GM23338 (cell line): ENCODE measurements at places on chromosomes 1 and 21. TPM values are rescaled to one million over a fixed set of nuclear protein-coding genes. Genes with fewer than 3 reads are reported as not detected.
A peak's percentile ranks its signal among the peaks of the same experiment; 100 is the strongest.

GRCh38 chr1:37434292-37435225, 39.8 kb upstream of the ZC3H12A start:
- peak; percentile 84 for DNase-seq

DNA sequence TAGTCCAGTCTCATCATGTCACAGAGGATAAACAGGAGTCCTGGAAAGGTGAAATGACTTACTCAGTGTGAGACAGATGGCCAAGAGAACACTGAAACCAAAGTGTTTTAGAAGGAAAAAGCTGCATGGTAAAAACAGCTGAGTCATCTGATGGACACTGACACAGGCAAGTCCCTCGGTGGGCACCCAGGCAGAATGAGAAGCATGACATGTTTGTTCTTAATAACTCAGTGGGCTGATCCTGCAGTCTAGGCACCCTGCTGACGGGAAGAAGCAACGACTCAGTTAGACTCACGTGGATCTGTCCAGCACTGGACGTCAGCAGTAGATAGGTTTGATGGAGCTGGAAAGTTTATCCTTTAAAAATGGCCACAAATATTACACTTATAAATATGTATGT, 116.9 kb downstream of the RGS7 start:
- DNase-seq: no peak

- no peak for DNase-seq
Measured at GRCh38 chr1:151277249-151277648, 4.8 kb upstream of the ZNF687 start.

GRCh38 chr1:31855038-31855845, 39.4 kb upstream of the SPOCD1 start:
- DNase-seq: no peak

DNA sequence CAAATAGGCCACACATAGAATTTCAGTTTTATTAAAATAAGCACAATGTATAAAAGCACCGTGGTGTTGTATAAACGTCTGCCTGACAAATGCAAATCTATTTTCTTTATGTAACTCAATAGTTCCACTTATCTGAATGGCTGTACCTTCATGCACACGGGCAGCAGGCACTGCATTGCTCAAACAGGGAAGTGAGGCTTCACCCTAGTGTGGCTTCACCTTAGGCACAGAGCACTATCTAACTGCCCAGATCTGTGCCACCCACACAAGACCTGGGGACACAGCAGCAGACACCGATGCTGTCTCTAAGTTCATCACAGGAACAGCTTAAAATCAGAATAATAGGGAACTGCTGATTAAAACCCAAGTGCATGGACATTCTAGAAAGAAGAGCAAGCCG, 6.0 kb upstream of the KNCN start:
- DNase-seq: no peak

DNA sequence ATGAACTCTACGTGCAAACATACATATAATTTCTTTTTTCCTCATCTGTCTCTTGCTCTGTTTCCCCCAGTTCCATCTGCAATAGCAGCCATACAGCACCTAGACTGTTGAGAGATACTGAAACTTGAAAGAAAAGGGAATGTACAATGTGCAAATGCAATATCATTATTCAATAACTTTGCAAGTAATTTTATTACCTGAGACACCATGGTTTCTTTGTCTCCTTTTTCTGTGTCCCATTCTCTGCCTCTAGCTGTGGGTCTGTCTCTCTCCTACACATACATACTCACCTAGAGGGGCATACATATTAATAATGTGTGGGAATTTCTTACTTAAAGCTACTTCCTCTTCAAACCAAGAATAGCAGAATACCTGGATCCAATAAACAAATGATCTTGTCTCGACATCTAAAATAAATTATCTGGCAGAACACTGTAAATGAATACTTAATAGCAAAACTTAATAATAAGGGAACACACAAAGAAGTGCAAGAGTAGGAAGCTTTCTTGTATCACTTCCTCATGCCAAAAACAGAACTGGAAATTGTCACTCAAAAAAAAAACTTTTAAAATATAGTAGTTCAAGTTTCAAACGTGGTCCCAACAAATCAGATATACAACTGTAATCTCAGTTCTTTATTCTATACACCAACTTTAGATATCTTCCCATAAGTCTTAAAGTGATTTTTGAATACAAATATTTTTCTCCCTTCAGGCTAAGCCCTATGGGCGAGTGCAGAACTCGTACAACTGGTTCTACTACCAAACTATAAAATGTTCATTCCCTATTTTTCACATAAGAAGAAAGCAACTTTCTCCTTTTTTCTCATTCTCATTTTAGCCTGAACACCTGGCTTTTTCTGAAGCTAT, 194.6 kb downstream of the NRIP1 start:
- no peak for DNase-seq

GRCh38 chr1:61204528-61204927, 122.2 kb downstream of the NFIA start:
- no peak for DNase-seq

GRCh38 chr1:119613769-119614720, 34.0 kb downstream of the ZNF697 start:
- peak; percentile 96 for DNase-seq

The CD52 gene
- polyA plus RNA-seq: 7.3 and 9.6 TPM in 2 replicates

The BARHL2 gene
- not detected in 2 replicates for polyA plus RNA-seq

DNA sequence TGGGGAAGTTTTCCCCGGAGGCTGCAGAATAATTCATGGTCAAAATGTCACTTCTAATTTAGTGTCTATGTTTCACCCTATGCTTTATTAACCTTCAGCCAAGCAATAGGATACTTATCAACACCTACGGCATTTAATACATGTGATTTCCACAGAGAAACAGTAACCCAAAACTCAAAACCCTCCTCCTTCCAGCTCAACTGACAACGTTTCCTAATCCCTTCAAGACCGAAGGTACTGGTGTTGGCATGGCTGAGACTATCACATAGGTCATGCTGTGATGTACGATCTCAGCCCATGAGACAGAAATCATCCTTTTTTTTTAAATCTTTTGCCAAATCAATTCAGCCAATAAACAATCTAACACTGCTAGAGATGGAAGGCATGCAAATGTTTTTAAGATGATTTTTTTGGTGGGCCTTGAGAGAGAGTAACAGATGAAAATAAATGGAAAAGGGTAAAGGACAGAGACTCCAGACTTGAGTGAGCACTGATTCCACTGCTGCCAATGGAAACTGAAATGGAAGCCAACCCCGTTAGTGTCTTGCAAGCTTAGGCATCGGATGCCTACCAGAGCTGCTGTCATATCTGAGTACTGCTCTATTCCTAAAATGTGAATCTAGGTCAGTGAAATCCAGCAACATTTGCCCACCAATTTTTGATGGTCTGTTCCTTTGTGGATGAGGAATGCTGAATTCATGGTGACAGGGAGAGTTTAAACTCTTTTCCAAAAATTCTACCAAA, 63.4 kb upstream of the BCL10 start:
- DNase-seq: no peak

The RXFP4 gene
- polyA plus RNA-seq: 0.23 TPM in 1 of 2 replicates, not detected in the other

DNA sequence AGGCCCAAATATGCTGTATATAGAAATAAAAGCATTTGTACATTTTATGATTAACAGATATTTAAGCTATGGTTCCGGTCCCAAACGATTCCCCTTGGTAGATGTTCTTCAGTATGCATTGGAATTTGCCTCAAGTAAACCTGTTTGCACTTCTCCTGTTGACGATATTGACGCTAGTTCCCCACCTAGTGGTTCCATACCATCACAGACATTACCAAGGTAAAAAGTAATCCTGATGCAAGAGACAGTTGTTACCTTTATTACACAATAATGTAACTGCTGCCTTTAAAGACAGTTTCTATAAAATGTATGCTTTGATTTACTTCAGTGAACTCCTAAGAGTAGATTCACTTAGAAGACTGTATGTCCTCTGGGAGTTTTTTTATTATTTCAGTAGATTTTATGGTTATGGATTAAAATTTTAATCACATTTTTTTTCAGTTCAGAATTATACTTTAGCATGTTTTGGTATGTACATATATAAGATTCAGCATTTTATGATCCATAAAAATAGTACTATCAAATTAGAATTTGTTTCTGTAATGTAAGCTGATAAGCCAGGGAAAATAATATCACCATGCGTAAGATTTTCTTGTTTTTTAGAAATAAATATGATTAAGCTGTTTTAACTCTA, 96.5 kb downstream of the USP25 start:
- peak; percentile 81 for DNase-seq

- no peak for DNase-seq
Measured at GRCh38 chr1:187409341-187409740, 580.6 kb downstream of the PLA2G4A start.

DNA sequence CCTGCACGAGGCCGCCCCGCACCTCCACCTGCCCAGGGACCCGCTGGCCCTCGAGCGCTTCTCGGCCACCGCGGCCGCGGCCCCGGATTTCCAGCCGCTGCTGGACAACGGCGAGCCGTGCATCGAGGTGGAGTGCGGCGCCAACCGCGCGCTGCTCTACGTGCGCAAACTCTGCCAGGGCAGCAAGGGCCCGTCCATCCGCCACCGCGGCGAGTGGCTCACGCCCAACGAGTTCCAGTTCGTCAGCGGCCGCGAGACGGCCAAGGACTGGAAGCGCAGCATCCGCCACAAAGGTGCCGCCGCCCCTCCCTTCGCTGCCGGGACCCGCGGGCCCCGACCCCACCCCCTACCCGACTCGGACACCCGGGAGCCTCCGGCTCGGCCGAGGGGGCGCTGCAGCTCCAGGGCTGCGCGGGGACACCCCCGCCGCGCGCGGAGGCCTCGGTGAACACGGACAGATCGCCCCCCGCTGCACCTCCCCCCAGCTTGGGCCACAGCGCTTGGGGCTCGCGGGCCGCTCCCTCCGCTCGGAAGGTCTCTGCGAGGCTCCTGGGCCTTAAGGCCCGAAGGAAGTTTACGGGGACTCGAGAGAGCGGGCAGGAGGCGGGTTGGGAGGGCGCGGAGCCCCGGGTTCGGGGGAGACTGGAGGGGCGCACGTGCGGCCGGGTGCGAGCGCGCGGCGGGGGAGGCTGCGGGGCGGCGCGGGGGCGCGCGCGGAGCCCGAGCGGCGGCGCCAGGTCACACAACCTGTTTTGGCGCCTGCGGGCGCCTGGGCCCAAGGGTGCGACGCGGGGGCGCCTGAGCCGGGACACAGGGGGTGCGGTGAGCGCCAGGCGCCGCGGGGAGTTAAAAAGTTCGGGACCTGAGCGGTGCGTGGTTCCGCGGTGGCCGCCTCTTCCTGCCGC, 1.2 kb downstream of the SAMD11 start:
- peak; percentile 73 for DNase-seq

- peak; percentile 88 for DNase-seq
Measured at GRCh38 chr1:180168786-180169639, 14.3 kb downstream of the QSOX1 start.

The GATAD2B gene
- polyA plus RNA-seq: 4.4 and 5.2 TPM in 2 replicates

- DNase-seq: no peak
Measured at GRCh38 chr21:38263493-38263892, 6.7 kb downstream of the KCNJ15 start.

The CSRP1 gene
- 5.8 and 6.2 TPM in 2 replicates for polyA plus RNA-seq

DNA sequence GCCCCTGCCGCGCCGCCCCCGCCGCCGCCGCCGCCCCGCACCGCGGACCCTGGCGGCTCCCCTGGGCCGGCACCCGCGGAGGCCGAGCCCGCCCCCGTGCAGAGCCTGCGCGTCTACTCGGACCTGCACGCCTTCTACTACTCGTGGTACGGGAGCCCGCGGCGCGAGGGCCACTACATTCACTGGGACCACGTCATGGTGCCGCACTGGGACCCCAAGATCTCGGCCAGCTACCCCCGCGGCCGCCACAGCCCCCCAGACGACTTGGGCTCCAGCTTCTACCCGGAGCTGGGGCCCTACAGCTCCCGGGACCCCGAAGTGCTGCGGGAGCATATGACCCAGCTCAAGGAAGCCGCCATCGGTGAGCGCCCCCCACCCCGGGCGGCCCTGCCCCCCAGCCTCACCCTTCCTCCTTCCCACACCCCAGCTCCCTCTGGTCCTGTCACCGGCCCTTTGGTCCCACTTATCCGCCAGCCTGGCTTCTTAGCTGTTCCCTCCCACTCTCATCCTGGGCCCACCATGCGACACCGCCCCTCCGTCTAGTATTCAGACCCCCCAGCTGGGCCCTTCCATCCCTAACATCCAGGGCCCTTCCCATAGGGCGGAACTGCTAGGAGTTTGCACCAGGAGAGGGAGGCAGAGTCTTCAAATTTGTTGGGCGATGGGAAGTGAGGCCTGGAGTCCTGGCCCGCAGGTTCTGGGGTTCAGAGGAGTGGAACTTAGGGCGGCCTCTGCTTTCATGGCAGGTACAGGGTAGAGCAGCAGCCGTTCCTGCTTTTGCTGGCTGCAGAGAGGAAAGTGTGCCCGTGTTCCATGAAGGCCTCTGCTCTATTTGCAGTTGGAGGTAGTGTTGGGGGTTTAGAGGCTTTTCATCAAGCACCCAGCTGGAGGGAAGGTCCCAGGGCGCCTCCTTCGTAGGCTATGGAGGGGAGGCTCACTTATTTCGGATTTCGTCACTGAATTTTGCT, 1.0 kb downstream of the MANEAL start:
- DNase-seq: peak; percentile 53

DNA sequence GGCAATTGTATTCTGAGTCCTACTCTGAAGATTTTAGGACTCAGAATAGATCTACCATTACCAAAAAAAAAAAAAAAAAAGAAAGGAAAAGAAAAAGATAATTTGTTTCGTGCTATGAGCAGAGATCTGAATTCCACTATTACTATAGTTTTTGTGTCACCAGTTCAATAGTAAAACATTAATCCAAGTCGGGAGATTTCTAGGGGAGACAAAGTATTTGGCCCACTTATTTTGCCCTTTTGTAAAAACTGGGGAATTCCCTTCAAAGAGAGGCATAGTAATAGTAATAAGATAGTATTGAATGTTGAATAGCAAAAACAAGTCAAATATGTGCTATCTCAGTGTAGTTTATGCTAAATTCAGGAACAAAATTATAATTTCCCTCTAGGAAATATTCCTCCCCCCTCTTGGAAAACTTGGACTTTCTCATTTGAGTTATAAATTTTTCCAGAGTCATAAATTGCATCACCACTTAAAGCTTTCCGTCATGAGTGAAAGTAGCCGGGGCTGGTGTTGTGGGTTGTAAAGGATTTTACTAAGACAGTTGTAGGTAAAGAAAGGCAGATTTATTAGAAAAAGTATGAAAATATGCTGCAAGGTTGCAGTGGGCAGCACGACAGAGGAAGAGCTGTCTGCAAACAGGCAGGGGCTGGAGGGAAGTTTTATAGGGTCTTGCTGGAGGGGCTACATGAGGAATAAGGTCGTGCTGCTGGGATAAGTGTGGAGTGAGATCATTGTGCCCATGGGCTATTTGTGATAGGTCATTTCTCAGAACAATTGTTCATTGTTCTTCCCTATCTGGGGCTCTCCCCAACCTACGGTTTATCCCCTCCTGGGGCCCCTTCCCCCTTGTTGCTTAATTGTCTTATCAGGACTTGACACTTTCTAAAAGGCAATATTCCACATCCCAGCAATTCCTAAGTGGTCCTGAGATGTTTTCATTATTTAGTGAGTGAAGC, 1009.9 kb downstream of the PLA2G4A start:
- DNase-seq: no peak

The S100A7 gene
- not detected in 2 replicates for polyA plus RNA-seq

GRCh38 chr1:245874942-245875580, 632.0 kb downstream of the SMYD3 start:
- DNase-seq: no peak

GRCh38 chr1:61268546-61269240, 186.3 kb downstream of the NFIA start:
- no peak for DNase-seq

The EPHA10 gene
- 0.21 and 0.76 TPM in 2 replicates for polyA plus RNA-seq
